ENCODE measurements at places on chromosomes 2 and 18.

GRCh38 chr18:5166606-5167280 is 30.3 kb downstream of the AKAIN1 start:
- no peak for DNase-seq

DNA sequence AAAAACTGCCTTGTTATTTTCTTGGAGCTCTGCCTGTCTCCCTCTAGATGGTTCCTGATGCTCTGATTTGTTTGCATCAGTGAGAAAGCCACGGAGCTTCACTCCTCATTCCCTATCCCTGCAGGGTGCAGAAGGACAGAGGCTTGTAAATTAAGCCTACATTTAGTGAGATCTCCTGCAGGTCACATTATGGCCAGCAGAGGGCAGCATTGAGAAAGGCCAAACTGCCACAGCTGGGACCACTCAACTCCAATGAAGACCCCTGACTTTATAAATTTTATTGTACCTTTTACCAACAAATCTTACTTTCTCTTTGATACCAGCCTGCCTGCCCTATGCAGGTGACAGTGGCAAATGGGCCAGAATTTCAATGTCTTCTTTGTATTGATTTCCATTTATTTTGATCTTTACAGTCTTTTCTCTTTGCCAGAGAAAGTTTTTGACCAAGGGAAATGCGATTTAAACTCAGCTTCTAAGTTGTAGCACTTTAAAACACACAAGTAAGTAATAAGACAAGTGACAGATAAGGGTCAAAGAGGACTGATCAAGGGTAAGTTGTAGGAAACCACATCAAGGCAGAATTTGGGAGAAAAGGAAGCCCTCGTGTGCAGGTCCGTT is 1029.1 kb upstream of the KLHL29 start:
- no peak for DNase-seq

DNA sequence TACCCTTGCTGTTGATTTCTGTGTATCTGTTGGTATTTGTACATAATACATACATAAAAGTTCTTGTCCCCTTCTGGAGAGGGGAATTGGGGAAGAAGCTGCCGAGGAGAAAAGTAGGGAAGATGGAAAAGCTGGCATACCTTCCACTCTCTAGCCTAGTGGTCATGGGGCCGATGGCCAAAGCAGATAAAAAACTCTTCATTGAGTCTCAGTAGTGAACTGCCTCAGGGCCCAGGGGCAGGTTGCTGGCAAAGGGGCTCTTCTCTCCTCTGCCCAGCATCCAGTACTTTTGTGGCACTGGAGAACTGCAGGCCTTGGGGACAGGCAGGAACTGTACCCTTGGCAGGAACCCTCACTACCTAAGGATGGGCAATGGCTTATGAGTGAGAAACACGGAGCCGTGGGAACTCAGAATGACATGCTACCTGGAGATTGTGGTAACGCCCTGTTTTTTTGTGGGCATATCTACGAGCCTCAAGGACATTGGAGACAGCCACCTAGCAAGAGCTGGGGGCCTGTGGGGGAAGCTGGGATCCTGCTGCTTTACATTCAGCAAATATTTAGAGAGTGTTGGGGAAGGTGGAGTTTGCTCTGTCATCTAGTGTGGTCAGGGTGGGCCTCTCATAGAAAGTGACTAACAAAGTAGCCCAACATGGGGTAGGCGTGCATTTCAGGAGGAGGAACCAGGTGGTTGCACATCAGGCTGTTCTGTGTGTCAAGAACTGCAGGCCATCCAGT is 22.6 kb upstream of the ITGB6 start:
- DNase-seq = no peak

GRCh38 chr2:230738391-230738811 is 25.8 kb downstream of the CAB39 start:
- no peak for DNase-seq

GRCh38 chr2:128308284-128308731 is 10.4 kb downstream of the HS6ST1 start:
- no peak for DNase-seq
